ENCODE measurements at places on chromosomes 2 and 18. TPM values are rescaled to one million over a fixed set of nuclear protein-coding genes. Genes with fewer than 3 reads are reported as not detected.
A peak's percentile ranks its signal among the peaks of the same experiment; 100 is the strongest.

DNA sequence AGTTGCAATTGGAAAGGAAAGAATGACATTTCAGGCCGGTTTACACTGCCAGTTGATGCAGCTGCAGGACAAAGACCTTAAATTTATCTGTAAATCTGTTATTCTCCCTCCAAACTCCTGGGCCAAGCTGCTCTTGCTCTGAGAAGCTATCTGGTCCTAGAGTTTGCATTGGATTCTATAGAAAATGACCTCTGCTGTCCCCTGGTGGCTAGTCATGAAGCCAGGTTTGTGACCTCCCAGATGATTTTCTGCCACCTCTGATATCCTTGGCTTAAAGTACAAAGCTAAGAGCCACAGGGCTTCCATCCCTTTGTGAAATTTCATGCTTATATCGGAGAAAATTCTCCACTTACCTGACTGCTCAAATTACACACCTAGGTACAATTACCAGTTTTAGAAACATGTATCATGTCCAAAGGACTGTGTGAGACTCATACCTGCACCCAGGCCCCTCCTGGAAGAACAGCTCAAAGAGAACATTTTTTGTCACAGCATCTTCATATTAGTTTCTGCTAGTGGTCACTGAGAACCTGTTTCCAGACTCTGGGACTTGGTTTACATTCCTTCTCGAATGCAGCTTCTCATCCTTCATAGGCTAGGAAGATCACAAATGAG is 28.9 kb upstream of the IER3IP1 start:
- peak; percentile 26 for DNase-seq

DNA sequence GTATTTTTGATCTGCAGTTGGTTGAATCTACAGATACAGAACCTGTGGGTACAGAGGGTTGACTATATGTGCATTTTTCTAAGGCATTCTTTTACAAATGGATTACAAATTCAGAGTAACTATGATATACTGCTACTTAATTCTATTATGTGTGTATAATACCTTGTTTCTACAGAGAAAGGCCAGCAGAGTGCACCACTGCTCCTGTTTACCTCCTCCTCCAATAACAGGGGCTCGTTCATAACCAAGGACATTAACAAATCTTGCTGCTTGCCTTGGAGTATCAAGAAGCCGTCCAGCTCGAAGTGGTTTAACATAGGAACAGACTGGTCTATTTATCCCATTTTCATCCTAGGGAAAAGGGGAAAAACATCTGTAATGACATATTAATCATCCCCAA is 16.4 kb downstream of the CEP76 start:
- DNase-seq: no peak

GRCh38 chr2:20449501-20450200 is 2.8 kb downstream of the RHOB start:
- DNase-seq: no peak

GRCh38 chr2:194380011-194380410 is 1277.0 kb upstream of the SLC39A10 start:
- no peak for DNase-seq

DNA sequence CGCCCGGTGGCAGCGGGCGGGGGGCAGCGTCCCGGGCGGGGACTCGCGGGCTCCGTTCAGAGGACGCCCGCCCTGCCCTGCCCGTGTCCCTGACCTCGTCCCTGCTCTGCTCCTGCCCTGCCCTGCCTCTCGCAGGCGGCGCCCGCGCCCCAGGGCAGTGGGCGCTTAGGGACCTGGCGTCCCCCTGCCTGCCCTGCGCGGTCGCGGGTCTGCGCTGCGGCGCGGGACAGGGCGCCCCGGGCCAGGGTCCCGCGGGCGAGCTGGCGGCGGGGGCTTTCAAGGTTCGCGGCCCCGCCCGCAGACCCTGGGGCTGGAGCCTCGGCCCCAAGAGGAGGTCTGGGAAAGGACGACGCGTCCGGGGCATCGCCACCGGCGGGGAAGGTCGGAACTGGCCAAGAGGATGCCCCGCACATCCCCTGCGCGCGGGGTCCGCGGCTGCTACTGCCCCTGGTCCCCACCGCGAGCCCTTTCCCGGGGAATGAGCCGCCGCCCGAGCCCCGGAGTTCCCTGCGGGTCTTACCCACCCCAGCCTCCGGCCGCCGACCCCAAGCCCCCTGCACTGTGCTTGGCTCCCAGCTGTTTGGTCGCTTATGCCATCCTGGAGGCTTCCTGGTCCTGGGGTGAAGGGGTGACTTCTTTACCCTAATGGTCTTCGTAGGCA is 679 bp downstream of the RNF144A start:
- no peak for DNase-seq

- DNase-seq: no peak
Observed at GRCh38 chr18:49757513-49758262, 55.6 kb downstream of the ACAA2 start.

DNA sequence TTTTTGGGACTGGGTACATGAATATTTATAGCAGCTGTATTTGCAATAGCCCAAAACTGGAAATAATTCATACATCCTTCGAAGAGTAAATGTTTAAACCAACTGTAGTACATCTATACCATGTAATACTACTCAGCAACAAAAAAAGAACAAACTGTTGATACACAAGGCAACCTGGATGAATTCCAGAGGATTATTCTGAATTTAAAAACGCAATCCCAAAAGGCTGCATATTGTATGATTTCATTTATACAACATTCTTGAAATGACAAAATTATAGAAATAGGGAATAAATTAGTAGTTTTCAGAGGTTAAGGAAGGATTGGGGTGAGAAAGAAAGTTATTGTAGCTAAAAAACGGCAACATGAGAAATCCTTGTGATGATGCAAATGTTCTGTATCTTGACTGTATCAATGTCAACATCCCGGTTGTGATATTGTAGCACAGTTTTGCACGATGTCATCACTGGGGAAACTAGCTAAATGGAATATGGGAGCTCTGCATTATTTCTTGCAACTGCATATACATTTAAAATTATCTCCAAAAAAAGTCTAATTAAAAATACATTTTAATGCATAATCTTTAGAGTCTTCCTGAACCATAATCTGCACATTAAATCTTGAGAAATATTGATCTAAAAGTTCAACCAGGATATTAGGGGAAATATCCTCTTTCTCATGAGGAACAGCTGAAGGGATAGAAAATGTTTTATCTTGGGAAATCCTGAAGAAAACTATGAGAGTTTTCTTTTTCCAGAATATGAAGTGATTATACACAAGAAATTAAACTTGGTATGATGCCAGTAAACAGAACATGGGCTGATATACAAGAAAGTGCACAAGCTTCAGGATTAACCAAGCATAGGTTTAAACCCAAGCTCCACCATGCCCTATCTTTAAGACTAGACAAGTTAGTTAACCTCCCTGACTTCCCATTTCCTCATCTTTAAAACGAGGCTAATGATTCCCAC is 21.9 kb downstream of the EVA1A start:
- no peak for DNase-seq

DNA sequence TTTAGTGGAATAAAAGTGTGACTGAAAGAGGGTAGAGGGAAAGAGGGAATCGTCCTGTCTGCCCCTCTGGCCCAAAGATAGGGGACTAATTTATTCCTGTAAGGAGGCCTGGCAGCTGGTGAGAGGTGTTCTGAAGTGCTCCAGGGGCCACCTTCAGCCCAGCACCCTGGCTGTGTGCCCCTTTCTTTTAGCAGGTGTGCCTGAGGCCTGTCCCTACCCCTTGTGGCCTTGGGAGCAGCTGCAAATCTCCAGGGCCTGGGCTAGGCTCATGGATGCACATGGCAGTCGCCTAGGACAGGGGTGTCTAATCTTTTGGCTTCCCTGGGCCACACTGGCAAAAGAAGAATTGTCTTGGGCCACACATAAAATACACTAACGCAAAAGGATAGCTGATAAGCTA is 37.3 kb downstream of the FHOD3 start:
- DNase-seq: no peak

GRCh38 chr18:38456253-38456652 is 890.7 kb upstream of the CELF4 start:
- no peak for DNase-seq

- no peak for DNase-seq
Observed at GRCh38 chr18:58580078-58580477, 48.8 kb downstream of the ALPK2 start.

DNA sequence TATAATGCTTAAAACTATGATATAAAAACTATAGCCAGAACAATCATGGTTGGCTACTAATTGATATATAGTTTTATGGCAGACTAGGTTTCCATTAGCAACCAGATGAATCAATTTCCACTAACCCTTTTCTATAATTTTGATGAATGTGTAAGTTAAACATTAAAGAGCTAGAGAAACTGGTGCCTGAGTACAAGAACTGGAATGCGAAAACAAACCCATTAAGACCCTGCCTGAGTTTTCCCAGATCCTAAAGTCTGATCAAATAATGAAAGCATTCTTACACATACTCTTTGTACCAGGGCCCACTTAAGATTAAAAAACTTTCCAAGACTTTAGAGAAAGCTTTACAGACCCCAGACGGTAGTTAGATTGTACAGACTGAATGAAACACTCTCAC is 21.3 kb downstream of the MRPL19 start:
- no peak for DNase-seq

DNA sequence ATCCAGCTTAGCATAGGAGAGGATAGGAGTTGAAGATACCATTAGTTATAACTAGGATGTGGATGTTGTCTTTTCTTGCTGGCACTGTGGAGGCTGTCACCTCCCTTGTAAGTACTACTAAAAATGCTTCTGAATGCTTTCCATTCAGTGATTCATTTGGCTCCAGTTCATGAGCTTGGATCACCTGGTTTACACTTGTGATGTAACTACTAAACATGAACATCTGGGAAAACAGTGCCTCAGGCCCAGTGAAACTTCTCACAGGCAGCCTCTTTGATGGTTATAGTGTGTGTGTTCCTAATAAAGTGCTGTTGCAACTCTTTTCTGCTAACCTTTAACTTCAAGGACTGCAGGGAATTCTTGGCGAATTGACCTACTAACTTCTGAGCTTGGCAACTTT is 13.0 kb upstream of the SLC9A2 start:
- DNase-seq: no peak

- no peak for DNase-seq
Observed at GRCh38 chr2:73297586-73297985, 4.2 kb upstream of the EGR4 start.

- no peak for DNase-seq
Observed at GRCh38 chr2:232493701-232494474, 6.3 kb upstream of the ECEL1 start.

LOXL3 gene
- 23.4 TPM for total RNA-seq

SAG gene
- not detected for total RNA-seq
